ENCODE measurements at places on chromosomes 3 and 15. TPM values are rescaled to one million over a fixed set of nuclear protein-coding genes. Genes with fewer than 3 reads are reported as not detected.
A peak's percentile ranks its signal among the peaks of the same experiment; 100 is the strongest.

DNA sequence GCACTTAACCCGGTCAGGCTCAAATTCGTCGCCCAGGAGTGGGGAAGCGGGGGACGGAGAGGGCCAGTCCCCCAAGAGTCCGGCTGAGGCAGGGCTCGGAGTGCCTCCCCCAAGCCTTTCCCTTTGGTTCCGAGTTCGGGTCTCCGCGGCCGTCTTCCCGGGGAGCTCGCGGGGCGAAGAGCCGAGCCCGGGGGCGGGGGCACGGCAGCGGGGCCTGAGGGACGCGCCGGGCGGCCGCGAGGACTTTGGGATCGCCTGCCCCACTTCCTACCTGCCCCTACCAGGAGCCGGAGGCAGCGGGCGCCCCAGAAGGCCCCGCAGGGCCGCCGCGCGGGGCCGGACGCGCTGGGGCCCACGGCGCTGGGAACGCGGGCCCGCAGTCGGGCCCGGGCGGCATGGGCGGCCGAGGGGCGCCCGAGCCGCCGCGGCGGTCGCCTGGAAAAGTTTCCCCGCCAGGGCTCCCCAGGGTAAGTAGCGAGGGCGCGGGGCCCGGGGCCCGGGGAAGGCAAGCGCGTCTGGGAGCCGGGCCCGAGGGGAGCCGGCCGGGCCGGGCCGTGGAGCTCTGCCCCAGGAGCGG is 2.8 kb downstream of the FURIN start:
- H3K4me3 ChIP-seq = peak overlapping the region; percentile 62
- H3K36me3 ChIP-seq = peaks cover 19% of the 10 kb centered on the region

GRCh38 chr3:115862099-115862498 is 238.8 kb downstream of the GAP43 start:
- no peak overlapping the region for H3K4me3 ChIP-seq
- H3K4me1 ChIP-seq = peaks cover 4% of the 10 kb centered on the region
- no peak for DNase-seq

DNA sequence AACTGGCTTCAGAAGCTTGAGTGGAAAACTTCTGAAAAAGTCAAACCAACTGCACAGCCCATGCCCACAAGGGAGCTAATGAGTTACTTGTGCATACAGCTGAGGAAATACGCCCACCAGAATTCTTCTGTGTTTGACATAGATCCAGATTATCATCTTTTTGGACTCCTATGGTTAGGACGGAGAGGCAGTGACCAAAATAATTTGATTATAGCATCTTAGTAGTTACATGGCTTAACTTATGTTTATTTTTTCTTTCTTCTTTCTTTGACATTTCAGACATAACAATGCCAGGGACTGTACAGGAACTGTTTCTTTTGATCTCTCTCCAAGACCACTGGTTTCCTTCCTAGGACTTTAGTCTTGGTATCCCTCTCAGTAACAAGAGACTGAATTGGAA is 246.1 kb upstream of the RASGRP1 start:
- no peaks in the 10 kb centered on the region for H3K4me1 ChIP-seq
- peaks cover under 1% of the 10 kb centered on the region for H3K27me3 ChIP-seq
- no peaks in the 10 kb centered on the region for H3K36me3 ChIP-seq
- DNase-seq = no peak
- H3K4me3 ChIP-seq = no peak overlapping the region
- H3K27ac ChIP-seq = no peak overlapping the region

GRCh38 chr3:38516669-38517068 is 20.5 kb downstream of the EXOG start:
- no peaks in the 10 kb centered on the region for H3K4me1 ChIP-seq
- no peak overlapping the region for H3K27ac ChIP-seq
- no peak overlapping the region for H3K4me3 ChIP-seq
- H3K36me3 ChIP-seq = peaks cover 17% of the 10 kb centered on the region
- no peak for DNase-seq

DNA sequence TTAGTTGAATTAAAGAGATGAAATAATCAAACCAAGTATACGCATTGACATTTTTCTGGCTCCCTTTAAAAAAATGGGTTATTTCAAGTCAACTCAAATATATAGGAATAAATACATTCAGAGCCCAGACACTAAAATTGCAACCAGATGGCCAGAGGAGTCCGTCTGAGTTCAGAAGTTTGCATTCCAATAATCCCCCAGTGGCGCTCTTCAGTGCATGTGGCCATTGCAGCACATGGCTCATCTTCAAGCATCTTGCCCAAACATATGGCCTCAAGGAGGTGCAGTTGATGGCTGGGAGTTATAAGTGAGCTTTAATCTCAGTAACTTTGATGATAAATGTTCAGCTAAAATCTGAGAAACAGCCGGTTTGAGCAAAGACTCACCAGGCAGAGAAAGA is 295.8 kb upstream of the LRRN1 start:
- H3K27me3 ChIP-seq = no peaks in the 10 kb centered on the region
- no peaks in the 10 kb centered on the region for H3K4me1 ChIP-seq
- no peak overlapping the region for H3K4me3 ChIP-seq
- no peaks in the 10 kb centered on the region for H3K36me3 ChIP-seq

- H3K4me1 ChIP-seq = peaks cover 9% of the 10 kb centered on the region
- H3K27me3 ChIP-seq = no peaks in the 10 kb centered on the region
- no peak overlapping the region for H3K4me3 ChIP-seq
Measured at GRCh38 chr3:40972350-40972749, 227.0 kb upstream of the CTNNB1 start.

- H3K27me3 ChIP-seq = no peaks in the 10 kb centered on the region
- no peaks in the 10 kb centered on the region for H3K4me1 ChIP-seq
- no peaks in the 10 kb centered on the region for H3K36me3 ChIP-seq
Measured at GRCh38 chr3:114941626-114942309, 205.3 kb downstream of the ZBTB20 start.

DNA sequence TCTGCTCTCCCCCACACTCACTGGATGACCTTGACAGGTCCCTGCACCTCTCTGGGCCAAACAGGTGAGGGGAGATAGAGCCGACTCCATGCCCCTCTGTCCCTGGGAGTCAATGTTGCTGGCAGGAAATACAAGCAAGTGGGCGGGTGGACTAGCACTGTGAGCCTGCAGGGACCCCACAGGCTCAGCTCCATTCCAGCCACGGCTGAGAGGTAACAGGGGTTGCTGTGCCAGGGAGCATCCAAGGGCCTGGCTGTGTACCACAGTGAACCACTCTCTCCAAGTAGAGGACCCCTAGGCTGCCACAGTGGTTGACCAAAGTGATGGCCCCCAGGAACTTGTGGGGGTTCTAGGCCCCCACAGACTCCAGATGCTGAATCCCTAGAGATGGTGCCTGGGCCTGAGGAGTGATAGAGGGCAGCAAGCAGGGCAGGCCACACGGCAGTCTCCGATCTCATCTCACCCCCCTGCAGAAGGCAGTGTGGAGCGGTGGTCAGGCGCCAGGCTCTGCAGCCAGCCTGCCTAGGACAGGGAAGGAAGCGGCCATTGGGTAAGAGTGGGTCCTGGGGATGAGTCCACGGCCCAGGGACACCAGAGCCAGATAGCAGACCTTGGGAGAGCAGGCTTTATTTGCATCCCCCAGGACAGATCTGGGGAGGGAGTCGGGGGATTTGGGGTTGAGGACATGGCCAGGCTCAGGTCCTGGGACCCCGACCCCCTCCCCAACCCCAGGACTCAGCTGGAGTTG is 3.2 kb downstream of the TNNC1 start:
- no peaks in the 10 kb centered on the region for H3K36me3 ChIP-seq
- peaks cover 26% of the 10 kb centered on the region for H3K4me1 ChIP-seq
- H3K27me3 ChIP-seq = no peaks in the 10 kb centered on the region
- no peak overlapping the region for H3K4me3 ChIP-seq

DNA sequence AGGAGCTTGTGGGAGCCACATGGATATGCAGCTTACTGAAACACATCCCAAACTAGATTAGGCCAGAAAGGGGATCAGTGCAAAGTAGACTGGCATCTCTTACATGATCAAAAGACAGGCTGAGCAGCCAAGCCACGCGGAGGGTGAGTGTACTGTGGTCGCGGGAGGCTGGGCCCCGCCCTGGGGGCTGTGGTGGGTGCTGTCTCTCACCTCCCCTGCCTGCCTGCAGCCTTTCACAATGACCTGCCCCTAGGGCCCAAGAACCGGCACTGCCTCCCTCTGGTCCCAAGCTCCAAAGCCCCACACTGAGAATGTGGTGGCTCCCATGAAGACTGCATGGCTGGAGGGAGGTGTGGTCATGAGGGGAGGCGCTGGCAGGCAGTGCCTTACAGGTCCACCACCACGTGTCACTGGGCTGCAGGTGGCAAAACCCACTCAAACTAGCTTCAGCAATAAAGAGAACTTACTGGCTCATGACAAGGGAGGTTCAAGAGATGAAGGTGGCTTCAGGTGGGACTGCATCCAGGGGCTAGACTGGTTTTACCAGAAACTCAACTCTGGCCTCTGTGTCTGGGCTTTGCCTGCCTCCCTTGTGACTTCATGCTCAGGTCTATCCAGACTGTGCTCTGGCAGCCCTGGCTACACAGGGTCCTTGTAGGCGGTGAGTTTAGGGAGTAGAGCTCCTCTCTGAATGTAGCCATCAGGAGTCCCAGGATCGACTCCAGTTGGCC is 27.4 kb upstream of the PLXND1 start:
- DNase-seq = no peak
- no peak overlapping the region for H3K4me3 ChIP-seq
- H3K27me3 ChIP-seq = no peaks in the 10 kb centered on the region
- H3K36me3 ChIP-seq = no peaks in the 10 kb centered on the region
- no peak overlapping the region for H3K27ac ChIP-seq
- H3K4me1 ChIP-seq = no peaks in the 10 kb centered on the region

DNA sequence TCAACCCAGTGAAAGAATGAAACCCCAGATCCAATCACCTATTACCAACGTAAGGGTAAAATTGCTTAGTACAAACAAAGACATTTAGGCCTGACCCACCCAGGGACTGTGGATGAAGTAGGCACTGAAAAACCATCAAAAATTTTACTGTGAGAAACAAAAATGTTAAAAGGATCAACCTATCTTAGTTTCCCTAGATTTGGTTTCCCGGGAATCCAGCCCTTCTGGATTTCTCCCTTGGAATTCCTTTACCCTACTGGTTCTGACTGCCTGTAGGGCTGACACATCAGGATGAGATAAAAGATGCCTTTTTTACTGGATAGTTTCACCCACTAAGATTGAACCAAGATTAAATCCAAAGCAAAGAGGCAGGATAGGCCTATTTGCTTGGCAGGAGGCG is 102.7 kb downstream of the SCAPER start:
- H3K27ac ChIP-seq = no peak overlapping the region
- H3K36me3 ChIP-seq = peaks cover 6% of the 10 kb centered on the region
- DNase-seq = no peak
- no peak overlapping the region for H3K4me3 ChIP-seq
- H3K4me1 ChIP-seq = no peaks in the 10 kb centered on the region
- H3K27me3 ChIP-seq = no peaks in the 10 kb centered on the region

- H3K4me3 ChIP-seq = no peak overlapping the region
- no peak for DNase-seq
- no peaks in the 10 kb centered on the region for H3K27me3 ChIP-seq
- H3K27ac ChIP-seq = no peak overlapping the region
- H3K4me1 ChIP-seq = no peaks in the 10 kb centered on the region
Measured at GRCh38 chr3:132229641-132230040, 87.6 kb upstream of the ACP3 start.

GRCh38 chr3:13068269-13069010 is 4.8 kb downstream of the IQSEC1 start:
- peaks cover 82% of the 10 kb centered on the region for H3K4me1 ChIP-seq
- no peak overlapping the region for H3K27ac ChIP-seq
- H3K4me3 ChIP-seq = no peak overlapping the region
- no peak for DNase-seq
- H3K36me3 ChIP-seq = peaks cover 20% of the 10 kb centered on the region
- no peaks in the 10 kb centered on the region for H3K27me3 ChIP-seq

- no peak overlapping the region for H3K4me3 ChIP-seq
- no peaks in the 10 kb centered on the region for H3K27me3 ChIP-seq
- no peak for DNase-seq
- no peaks in the 10 kb centered on the region for H3K36me3 ChIP-seq
- H3K4me1 ChIP-seq = peaks cover 2% of the 10 kb centered on the region
Measured at GRCh38 chr3:111534701-111535100, 7.3 kb upstream of the CD96 start.

GRCh38 chr3:84547971-84548970 is 410.5 kb upstream of the CADM2 start:
- peaks cover 7% of the 10 kb centered on the region for H3K4me1 ChIP-seq
- H3K36me3 ChIP-seq = no peaks in the 10 kb centered on the region
- H3K27me3 ChIP-seq = no peaks in the 10 kb centered on the region
- DNase-seq = no peak

DNA sequence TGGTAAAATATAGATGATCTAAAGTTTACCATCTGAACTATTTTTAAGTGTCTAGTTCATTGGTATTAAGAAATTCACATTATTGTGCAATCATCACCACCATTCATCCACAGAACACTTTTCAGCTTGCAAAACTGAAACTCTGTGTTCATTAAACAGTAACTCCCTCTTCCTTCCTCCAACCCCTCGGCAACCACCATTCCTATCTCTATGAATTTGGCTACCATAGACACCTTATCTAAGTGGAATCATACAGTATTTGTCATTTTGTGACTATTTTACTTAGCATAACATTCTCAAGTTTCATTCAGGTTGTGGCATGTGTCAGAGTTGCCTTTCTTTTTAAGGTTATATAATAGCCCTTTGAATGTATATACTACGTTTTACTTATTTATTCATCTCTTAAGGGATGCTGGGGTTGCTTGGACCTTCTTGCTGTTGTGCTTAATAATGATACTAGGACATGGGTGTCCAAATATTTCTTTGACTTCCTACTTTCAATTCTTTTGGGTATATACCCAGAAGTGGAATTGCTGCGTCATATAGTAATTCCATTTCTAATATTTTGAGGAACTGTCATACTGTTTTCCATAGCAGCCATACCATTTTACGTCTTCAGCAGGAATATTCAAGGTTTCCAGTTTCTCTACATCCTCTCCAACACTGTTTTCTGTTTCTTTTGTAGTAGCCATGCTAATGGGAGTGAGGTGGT is 20.9 kb downstream of the KAT2B start:
- no peaks in the 10 kb centered on the region for H3K27me3 ChIP-seq
- no peak for DNase-seq
- H3K27ac ChIP-seq = no peak overlapping the region
- H3K4me3 ChIP-seq = no peak overlapping the region

GRCh38 chr3:31815631-31816440 is 165.2 kb downstream of the OSBPL10 start:
- H3K4me1 ChIP-seq = no peaks in the 10 kb centered on the region
- no peak overlapping the region for H3K4me3 ChIP-seq
- no peaks in the 10 kb centered on the region for H3K27me3 ChIP-seq
- DNase-seq = no peak

EHD4 gene
- total RNA-seq = 8.9 TPM

NANOGP8 gene
- total RNA-seq = not detected

PPM1L gene
- total RNA-seq = 18.5 TPM

CLDN11 gene
- 328 TPM for total RNA-seq

CLDN16 gene
- 0.50 TPM for total RNA-seq
